ENCODE measurements at places on chromosomes 7 and 10. TPM values are rescaled to one million over a fixed set of nuclear protein-coding genes. Genes with fewer than 3 reads are reported as not detected.

DNA sequence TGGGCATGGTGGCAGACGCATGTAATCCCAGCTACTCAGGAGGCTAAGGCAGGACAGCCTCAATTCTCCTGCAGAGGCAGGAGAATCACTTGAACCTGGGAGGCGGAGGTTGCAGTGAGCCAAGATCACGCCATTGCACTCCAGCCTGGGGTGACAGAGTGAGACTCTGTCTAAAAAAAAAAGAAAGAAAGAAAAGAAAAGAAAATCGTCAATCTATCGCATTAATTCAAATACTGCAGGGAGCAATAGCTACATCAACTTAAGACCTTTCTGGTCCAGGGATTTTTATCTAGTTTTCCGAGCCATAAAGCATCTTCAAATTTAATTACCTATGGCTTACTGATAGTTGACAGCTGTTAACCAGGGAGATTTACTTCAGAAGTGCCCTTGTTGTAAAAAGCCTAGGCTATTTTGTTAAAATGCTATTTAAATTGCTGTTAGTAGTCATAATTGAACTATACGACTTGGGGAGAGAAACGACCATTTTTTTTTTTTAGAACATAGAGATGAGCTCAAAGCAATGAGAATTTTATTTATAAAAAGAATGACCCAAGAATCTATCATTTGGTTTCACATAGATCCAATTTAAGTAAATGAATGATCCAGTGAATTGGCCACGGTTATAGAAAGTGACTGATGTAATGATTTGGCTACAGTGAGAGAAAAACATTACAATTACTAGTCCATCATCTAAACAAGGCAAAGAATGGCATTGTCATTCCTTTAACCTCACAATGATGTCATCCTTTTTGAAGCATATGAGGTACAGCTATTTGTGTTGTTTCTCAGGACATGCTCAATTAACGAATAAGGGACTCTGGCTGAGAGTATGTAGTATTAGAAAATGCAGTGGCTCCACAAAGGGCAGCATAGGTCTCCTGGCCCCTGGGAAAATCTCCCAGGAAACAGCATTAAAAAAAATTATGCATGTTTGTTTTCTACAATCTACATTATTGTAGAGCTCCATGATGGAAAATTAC lies 85.3 kb downstream of the SEMA3C start:
- DNase-seq, result no peak

GRCh38 chr7:116454377-116454776 lies 45.2 kb upstream of the CAV2 start:
- no peak for DNase-seq

GRCh38 chr10:22723783-22724182 lies 9.4 kb upstream of the PIP4K2A start:
- no peak for DNase-seq

DNA sequence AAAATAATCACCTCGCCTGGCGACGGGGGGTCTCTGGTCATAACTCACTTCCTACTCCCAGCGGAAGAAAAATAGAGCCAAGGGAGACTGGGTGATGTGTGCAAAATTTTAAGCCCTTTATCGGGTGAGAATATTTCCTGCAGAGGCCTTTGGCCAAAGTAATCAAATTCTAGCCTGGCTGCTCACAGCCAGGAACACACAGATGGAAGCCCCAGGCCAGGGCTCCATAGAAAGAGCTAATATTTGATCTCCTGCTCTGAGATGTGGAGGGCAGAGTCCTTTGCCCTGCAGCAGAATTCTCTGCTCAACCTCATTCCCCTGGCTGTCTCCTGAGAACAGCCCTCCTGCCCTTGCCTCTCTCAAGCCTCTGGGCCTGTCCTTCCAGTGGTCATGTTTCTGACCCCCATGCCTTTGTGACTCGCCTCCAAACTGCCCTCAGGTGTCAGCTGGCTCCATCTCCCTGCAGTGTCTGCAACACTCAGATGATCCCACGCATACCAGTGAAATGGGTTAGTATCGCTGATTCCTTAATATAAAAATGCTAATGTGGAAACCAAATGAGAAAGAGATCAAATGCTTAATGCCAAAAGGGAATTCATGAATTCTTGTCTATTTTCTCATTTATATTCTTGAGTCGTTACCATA lies 34.5 kb downstream of the FRMD4A start:
- no peak for DNase-seq

- no peak for DNase-seq
Observed at GRCh38 chr7:70506434-70506833, 625.5 kb upstream of the GALNT17 start.

DNA sequence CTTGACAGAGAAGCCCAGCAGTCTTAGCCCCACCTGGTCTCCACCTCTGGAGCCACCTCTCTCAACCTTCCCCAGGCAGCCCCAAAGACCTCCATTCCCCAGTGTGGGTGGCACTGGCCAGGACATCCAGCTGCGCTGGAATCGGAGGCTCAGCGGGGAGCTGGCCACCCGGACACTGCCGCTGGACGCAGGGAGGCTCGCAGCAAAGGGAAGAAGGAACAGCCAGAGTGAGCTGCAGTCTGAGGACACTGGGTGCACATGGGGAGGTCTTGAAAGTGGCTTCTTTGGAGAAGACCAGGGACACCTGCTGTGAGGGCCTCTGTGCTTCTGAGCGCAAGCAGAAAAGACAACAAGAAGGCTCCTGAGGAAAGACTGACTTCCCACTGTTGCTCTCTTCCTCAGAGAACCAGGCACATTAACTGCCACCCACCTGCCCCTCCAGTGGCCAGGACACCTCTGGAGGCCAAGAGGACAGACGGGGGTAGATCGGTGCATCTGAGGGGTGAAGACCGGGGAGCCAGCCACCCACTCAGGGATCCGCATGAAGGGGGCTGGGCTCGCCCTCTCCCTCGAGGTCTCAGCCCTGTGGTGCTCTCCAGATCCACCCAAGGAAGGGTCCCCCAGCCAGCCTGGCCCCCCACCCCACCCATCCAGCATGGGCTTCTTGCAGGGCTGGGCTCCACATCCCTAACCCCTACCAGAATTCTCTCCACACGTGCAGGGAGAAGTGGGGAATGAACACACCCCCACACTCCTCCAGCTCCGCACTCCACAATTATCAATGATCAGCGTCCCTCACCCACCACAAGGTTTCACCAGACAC lies 1.8 kb downstream of the CAMK2B start:
- no peak for DNase-seq

DNA sequence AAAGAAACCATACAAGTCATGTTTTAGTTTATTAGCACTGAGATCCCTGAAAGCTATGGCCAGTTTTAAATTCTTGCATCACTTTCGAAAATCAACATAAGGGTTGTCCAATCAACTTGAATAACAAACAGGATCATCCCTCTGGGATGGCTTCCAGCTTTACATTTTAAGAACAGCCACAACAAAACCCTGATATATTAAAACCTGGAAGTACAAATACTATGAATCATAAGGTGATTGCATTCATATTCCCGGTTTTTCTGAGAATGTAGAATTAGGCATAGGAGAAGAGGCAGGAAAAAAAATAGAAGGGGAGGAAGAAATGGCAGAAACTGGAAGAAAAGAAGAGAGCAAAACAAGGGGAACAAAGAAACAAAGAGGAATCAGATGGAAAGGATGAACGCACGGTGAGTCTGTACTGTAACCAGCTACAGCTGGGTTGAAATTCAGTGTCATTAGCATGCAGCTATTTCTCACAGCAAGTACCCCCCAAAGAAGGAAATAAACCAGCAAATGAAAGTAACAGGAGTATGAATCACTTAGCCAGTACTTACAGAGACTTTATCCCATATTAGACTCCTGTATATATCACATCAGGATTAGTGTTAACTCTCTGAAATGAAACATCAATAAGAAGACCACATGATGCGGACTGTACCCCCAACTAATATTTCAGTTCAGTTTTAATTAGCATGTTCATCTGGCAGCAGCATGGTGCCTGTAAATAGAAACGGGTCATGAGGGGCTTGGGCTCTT lies 301.3 kb downstream of the RNLS start:
- DNase-seq, result no peak

GRCh38 chr7:104412911-104413310 lies 84.5 kb downstream of the LHFPL3 start:
- DNase-seq, result no peak

GRCh38 chr7:130371046-130371445 lies 9.2 kb upstream of the CPA1 start:
- DNase-seq, result no peak

DNA sequence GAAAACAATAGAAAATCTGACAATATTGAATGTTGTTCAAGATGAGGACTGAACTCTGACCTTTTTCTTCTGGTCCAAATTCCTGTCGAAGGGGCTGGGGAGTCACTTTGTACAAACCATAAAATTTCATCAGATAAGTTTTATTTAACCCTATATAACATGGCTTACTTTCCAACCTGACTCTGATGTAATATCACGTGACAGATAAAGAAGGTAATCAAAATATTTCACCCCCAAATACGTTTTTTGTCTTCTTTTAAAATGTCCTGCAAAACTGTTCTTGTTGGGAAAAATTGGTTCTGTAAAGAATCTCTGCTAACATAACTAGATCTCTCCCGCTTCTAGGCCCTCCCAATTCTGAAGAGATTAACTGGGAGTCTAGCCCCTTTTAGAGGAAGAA lies 90.9 kb upstream of the MDFIC start:
- DNase-seq, result no peak

DNA sequence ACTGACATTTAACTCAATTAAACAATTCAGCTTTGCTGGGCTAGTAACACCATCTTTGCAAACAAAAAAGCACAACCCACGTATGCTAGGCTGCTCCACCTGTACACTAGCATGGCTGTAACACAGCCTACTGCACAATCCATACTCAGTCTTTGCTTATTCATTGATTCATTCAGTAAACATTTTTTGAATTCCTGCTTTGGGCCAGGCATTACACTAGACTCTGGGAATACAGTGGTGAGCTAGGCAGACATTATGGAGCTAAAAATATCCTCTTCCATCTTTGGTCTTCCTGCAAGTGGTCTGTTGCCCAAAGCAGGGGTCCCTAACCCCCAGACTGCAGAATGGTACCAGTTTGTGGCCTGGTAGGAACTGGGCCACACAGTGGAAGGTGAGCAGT lies 9.9 kb downstream of the CNNM1 start:
- no peak for DNase-seq

The RFC2 gene
- total RNA-seq, result 85.2 TPM

The HOXA6 gene
- total RNA-seq, result not detected

The MPP7 gene
- total RNA-seq, result 3.2 TPM

The PTER gene
- total RNA-seq, result 17.8 TPM

The TMEM178B gene
- total RNA-seq, result 0.23 TPM

Data from activated T-cell treated with anti-CD3 and anti-CD28 coated beads, Interleukin-2, amount 50 U/mL, for 4 hours (primary cell).